T follicular helper cell (primary cell): ENCODE measurements at places on chromosomes 13 and 19.

DNA sequence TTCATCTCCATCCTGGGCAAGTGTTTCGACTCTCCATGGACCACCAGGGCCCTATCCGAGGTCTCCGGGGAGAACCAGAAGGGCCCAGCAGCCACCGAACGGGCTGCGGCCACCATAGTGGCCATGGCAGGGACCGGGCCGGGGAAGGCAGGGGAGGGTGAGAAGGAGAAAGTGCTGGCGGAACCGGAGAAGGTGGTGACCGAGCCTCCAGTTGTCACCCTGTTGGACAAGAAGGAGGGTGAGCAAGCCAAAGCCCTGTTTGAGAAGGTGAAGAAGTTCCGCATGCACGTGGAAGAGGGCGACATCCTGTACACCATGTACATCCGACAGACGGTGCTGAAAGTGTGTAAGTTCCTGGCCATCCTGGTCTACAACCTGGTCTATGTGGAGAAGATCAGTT is 4.7 kb upstream of the MAP2K7 start:
- no peak for DNase-seq

GRCh38 chr13:50170447-50171037 is 155.3 kb downstream of the KCNRG start:
- DNase-seq = no peak

DNA sequence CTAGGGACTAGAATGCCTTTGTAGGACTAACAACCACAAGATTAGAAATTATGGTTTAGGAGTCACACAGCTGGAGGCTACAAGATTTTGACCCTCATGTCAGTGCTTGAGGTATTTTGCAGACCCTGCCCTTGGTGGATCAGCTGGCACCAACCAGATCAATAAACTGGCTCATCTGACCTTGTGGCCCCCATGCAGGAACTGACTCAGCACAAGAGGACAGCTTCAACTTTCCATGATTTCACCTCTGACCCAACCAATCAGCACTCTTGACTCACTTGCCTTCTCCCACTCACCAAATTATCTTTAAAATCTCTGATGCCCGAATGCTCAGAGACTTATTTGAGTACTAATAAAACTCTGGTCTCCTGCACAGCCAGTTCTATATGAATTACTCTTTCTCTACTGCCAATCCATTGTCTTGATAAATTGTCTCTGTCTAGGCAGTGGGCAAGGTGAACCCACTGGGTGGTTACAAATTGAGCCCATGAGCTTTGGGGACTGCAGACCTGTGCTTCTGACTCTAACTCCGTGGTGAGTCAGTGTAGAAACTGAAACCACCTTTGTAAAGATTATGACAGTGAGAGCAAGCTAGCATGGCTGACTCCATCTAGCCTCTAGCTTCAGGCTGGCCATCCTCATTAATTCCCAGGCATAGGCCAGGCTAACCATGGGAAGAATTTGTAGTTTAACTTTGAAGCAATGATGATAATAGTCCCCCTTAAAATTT is 33.9 kb upstream of the CEACAM8 start:
- DNase-seq = no peak

DNA sequence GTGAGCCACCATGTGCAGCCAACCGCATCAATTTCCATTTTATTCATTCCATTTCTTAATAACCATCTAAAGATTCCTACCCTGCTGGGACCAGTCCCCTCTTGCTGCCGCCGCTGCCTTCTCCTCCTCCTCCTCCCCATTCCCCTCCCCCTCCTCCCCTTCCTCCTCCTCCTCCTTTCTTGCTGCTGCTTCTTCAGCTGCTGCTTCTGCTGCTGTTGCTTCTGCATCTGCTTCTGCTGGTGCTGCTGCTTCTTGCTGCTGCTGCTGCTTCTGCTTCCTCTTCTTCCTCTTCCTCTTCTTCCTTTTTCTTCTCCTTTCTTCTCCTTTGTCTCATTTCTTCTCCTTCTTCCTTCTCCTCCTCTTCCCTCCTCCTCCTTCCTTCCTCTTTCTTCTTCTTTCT is 20.0 kb upstream of the SPRYD7 start:
- no peak for DNase-seq

DNA sequence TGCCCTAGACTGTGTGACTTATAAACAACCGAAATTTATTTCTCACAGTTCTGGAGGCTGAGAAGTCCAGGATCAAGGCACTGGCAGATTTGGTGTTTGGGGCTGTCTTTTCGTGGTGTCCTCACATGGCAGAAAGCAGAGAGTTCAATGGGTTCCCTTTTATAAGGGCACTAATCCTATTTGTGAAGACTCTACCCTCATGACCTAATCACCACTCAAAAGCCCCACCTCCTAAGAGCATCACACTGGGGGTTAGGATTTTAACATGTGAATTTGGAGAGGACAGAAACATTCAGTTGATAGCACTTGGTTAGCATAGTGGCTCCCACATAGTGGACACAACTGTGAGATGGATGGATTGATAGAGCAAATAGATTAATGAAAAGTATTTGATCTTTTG is 21.5 kb upstream of the GPR18 start:
- no peak for DNase-seq

DNA sequence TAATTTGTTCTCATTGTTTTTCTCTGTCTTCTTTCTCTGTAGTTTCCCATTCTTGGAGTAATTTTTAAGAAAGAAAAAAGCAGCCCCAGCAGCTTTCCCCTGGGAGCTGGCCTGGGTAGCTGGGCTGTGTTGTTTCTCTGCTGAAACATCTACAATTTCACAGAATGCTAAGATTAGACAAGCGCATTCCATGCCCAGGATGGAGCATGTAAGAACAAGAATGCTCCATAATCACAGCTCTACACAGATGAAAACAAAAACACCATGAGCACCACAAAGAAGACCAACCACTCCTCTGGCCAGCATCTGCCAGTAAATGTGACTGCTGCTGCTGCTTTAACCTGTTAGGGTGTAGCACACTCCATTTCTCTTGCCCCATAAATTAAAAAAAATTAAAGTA is 239.2 kb upstream of the SLITRK1 start:
- no peak for DNase-seq

GRCh38 chr19:51903192-51903591 is 1.6 kb downstream of the ZNF649 start:
- no peak for DNase-seq

GRCh38 chr19:3556978-3557460 is 367 bp downstream of the MFSD12 start:
- DNase-seq = peak; percentile 69

- no peak for DNase-seq
These were observed 65.5 kb downstream of the DPY19L3 start for GRCh38 chr19:32471095-32471494.

GRCh38 chr13:112877066-112877465 is 91.9 kb upstream of the MCF2L start:
- DNase-seq = no peak

GRCh38 chr19:35907377-35907745 is 734 bp downstream of the TYROBP start:
- DNase-seq = no peak

- DNase-seq = no peak
These were observed 18.6 kb downstream of the GRIK5 start for GRCh38 chr19:42051166-42052115.

GRCh38 chr19:2259336-2259735 is 3.1 kb upstream of the JSRP1 start:
- no peak for DNase-seq

GRCh38 chr19:44575116-44575700 is 38.2 kb upstream of the IGSF23 start:
- DNase-seq = no peak

GRCh38 chr19:41203371-41203770 is 10.4 kb downstream of the CYP2S1 start:
- no peak for DNase-seq

DNA sequence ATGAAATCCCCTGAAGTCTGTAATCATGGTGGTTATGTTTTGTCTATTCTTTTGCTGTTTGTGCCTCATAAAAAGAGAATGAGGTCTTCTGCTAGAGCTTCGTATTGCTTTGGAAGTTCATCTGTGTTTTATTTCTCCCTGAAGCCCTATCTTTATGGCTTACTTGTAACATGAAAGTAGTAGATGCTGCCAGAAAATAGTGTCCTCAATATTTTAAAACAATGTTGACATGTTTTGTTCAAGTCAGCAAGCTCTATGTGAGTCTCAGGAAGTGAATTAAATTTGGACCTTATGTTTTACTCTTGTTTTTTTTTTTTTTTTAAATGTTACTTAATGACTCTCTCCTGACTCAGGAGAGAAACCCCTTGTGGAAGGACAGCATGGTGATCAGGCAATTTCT is 130.5 kb downstream of the B3GLCT start:
- DNase-seq = no peak
